Activated CD8-positive, alpha-beta memory T cell treated with anti-CD3 and anti-CD28 coated beads for 24 hours (primary cell): ENCODE measurements at places on chromosomes 2 and 18.

GRCh38 chr18:78960709-78961108 is 18.9 kb upstream of the SALL3 start:
- peak; percentile 1 for DNase-seq

- peak; percentile 42 for DNase-seq
Measured at GRCh38 chr2:73020657-73021370, 50.7 kb downstream of the SFXN5 start.

DNA sequence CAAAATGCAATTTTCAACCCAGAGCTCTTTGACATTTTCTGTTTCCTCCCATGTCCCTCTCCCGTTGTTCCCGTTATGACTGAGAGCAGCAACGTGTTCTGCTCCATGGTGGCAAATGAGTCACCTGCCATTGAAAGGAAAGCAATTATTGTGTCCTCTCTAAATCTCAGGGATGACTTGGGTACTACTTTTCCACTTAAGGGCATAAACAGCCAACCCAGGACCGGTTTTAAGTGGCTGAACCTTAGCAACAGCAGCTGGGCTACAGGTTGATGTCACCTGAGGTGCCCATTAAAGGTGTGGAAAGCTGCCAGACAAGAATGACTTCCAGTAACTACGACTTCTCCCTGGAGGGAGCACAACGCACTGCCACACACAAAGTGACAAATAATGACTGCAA is 236.8 kb downstream of the NCKAP5 start:
- DNase-seq = no peak

DNA sequence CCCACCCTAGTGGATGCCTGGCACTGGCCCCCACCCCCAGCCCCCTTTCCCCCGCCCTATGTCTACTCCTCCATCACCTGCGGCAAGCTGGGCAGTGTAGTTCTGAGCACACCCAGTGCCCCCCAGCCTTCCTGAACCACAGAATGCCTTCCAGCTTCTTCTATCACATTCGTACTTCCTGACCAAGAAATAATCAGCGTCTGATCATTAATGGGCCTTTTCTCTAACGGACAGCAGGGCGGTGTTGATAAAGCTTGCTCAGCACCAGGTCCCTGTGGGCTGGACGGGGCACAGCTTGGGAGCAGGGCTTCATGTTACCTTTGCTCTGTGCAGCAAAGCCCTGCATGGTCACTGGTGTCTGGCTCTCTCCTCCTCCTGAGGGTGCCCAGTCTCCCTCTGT is 15.4 kb downstream of the UXS1 start:
- no peak for DNase-seq

DNA sequence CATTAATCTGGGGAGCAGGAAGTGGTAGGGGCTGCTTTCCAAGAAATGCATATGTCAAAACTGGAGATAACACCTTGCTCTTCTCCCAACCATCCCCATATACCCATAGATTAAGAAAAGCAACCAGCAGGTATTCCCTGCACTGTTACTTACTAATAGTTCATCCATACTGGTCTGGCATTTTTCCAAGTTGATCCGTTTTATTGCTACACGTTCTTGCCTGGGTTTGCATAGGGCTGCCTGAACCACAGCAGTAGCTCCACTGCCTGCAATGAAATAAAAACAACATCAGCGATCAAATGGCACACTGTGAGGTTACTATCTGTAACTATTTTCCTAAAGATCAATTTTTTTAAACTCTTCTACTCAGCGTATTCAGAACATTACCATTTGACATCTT is 65.6 kb downstream of the STK39 start:
- no peak for DNase-seq

DNA sequence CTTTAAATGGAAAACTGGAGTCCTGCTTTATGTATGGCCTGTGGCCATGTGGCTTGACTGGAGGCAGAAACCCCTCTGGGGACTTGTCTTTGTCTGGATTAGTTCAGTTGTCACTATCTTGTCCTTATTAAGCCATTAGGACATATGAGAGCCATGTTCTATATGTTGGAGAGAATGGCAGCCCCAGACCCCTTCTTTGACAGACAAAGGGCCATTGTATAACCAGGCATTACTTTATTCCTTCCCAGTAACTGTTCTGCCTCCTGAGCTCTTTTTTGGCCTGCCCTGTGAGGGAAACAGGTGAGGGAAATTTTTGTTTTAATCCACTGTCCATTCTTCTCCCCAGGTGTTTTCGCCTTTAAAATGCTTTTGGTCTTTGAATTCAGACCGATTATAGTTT is 43.3 kb downstream of the FSHR start:
- no peak for DNase-seq

DNA sequence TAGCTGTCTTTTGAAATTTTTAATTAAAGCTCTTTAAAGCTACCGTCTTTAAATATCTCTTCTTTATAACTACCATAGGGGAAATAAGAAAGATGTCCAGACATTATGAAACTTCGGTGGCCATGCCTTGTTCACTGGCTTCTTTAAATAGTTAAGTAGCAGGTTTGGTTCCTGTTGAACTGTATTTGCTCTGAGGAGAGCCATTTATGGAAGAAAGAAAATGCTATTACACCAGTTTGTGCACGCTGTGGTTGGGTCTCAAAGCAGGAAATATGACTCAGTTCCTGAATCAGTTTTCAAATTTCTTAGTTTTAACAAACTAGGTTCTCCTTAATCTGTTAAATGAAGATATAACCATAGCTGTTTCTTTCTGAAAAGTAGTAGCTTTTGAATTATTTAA is 12.2 kb downstream of the ARPC2 start:
- DNase-seq = no peak

DNA sequence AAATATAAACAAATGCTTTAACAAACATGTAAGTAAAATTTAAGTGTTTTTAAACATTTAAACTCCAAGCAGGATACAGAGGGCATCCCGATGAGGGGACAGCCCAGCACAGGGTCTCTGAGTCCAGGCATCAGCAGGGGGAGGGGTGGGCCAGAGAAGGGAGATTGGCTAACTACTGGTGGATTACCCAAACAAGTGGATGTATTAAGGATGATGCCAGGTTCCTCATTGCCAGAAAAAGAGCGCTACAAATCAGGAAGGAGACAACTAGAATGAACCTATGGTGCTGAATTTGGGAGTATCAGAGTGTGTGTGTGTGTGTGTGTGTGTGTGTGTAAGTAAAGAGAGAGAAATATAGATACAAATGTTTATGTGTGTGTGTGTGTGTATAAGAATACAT is 162.0 kb upstream of the RMP24 start:
- no peak for DNase-seq

DNA sequence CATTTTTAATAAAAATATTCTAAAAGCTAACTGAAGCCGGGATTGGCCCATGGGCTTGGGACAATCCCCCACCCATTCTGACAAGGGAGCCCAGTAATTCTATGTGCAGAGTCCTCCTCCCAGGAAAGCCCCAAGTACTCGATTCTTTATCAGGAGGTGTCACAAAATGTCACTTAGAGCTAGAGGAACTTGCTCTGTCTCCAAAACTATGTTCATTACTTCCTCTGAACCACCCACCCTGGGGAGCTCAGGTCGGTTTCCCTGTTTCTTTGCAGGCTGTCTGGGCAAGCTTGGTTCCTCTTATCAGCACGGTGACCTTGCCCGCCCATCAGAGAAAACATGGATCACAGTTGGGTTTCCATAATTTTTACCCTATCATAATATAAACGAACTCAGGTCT is 430.6 kb upstream of the ID2 start:
- DNase-seq = no peak

GRCh38 chr2:49490710-49491109 is 336.4 kb upstream of the FSHR start:
- DNase-seq = no peak

DNA sequence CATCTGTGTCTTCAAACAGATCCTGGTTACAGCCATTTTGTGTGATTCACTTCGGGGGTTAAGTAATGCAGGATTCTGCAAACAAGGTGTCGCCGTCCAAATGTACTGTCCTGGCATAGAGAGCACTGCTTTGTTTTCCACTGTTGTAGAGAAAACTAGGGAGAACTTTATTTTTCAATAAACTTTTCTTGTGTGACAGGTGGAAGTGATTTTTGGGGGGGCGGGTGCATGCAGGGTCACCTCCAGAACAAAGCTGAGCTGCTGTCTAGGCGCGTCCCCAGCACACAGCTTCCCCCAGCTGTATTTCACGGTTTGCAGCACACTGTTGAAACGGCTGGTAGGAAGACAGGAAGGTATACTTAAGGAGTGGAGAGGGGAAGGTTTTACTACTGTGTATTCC is 200.6 kb downstream of the MGAT5 start:
- no peak for DNase-seq

DNA sequence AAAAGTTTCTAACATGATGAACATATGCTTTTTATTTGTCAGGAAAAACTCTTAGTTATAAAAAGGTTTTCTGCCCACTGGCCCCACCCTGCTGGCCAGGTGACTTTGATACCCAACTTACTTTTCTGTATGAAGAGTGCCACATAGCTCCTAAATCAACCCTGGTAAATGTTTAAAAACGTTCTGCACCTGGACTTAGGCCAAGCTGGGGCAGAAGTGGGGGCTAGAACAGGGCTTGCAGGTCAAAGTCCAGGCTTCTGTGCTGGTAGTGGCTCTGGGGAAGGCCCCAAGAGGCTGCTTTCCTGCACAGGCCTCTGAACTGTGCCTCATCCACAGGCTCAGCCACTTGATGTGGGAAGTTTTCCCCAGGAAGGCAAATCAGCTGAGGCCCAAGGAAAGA is 171.7 kb downstream of the ANKRD30B start:
- no peak for DNase-seq

DNA sequence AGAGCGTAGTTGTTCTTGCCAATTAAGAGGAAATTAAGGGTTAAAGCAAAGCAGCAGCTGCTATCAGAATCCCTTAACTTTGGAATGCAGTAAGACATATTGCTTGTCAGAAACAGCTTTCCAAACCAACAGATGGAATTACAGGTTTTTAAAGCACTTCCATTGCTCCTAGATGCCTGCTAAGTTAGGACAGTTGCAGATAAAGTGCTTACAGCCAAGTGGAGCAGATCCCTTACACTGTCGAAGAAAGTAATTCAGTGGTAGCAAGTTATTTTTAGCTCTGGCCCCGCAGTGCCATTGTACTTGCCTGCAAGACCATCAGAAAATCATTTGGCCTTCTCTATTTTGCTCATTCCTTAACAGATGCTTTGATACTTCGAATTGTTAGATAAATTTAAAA is 5.4 kb downstream of the PDK1 start:
- no peak for DNase-seq

DNA sequence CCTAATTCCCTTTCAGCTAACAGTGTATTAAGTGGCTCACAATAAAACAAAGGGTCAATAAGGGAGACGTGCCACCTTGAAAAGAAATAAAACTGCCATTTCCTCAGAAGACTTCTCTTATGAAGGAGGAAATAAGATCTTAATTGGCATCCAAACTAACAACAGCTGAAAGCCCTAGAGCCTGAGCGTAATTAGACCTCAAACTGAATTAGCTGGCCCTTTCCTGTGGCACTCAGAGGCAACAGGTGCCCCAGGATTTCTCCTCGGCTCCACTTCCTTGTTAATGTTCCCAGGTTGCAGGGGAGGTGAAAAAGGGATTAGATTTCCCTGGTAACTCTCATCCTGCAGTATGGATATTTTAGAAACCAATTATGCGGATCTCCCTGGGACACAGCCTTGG is 804.3 kb downstream of the DCDC2C start:
- DNase-seq = no peak

DNA sequence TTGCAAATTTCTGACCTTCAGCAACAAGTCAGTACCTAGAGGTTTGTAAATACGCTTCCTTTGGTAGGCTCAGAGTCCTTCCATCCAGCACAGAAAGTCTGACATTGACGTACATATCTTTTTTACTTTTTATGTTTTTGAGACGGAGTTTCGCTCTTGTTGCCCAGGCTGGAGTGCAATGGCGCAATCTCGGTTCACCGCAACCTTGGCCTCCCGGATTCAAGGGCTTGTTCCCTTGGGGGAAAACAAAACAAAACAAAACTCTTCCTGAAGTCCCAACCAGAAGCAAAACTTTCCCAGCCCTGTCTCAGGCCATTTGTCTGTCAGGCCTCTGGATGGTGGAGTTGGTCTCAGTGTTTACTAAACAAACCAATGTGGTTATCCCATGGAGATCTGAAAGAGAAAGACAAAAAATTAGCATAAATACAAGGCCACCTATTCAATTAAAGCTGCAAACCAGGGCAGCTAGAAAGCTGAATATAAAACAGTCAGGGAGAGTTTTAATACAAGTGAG is 29.6 kb upstream of the ATL2 start:
- no peak for DNase-seq

- DNase-seq = no peak
Measured at GRCh38 chr2:230457073-230457768, 41.2 kb downstream of the SP100 start.

- DNase-seq = no peak
Measured at GRCh38 chr18:62672600-62672999, 42.7 kb upstream of the PHLPP1 start.

DNA sequence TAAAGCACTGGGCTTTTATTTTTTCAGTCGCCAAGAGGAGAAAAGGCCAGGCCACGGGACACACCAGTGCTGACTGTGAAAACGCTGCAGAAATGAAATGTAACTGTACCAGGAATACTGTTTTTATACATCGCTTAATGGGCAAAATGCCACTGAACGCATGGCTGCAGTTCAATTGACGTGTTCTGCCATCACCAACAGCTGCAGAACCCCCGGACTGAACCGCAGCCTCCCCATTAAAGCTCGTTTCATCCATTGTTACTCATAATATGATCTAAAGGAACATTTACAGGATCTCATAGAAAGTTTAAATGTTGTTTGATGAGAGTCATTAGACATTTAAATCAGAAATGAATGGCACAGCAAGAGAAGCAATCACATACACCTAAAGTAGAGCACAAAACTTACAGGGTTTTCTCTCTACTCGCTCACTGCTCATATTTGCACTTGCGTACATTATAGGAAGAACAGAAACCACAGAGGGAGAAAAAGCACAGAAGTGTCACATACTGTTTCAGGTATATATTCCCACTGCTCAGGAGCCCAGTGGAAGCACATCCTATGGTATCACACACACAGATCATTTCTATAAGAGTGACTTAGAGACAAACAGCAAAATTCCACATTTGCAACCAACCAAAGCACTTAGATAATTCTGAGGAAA is 35.3 kb downstream of the TCF4 start:
- no peak for DNase-seq

DNA sequence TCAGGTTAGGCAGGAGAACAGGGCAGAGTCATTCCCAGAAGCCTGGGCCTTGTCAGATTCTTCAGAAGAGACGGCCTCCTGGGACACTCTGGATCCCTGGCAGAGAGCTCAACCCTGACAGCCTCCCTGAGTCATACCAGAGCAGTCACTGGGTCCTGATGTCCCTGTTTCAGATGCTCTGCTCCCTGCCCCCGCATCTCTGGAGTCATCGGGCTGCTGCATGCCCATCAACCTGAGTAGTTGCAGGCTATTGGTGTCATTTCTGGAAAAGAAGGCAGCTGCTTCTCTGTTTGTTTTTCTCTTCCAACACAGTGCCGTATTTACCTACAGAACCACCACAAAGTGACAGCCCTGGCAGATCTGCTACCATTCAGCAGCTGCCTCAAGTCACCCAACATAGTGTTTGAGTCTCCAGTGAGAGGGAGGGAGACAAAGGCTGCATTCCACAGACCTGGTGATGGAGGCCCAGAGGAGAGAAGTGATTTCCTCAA is 145.1 kb downstream of the B3GNT2 start:
- no peak for DNase-seq

- no peak for DNase-seq
Measured at GRCh38 chr2:191122638-191123294, 28.0 kb downstream of the STAT4 start.

GRCh38 chr2:152571048-152571766 is 146.1 kb downstream of the PRPF40A start:
- DNase-seq = no peak
